ENCODE measurements at places on chromosomes 12 and 14.

GRCh38 chr12:75646329-75647210, 135.2 kb upstream of the KRR1 start:
- DNase-seq: no peak

GRCh38 chr14:36442824-36443241, 77.2 kb downstream of the NKX2-1 start:
- DNase-seq: no peak

DNA sequence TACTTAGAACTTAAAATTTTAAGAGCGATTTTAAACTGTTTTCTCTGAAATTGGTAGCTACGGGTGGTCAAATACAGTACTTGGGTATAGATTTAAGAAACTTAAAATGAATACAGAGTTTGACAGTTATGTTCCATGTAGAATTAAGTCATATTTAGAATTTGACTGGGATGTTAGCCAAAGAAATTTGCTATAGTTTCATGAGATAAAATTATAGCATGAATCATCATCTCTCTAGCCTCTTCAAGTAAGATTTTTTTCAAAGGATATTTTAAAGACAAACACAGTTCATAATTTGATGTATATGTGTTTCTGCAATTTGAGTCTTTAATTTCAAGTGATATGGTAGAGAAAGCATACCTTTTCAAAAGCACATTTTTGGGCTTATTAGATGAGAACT, 41.0 kb downstream of the ZCRB1 start:
- no peak for DNase-seq

DNA sequence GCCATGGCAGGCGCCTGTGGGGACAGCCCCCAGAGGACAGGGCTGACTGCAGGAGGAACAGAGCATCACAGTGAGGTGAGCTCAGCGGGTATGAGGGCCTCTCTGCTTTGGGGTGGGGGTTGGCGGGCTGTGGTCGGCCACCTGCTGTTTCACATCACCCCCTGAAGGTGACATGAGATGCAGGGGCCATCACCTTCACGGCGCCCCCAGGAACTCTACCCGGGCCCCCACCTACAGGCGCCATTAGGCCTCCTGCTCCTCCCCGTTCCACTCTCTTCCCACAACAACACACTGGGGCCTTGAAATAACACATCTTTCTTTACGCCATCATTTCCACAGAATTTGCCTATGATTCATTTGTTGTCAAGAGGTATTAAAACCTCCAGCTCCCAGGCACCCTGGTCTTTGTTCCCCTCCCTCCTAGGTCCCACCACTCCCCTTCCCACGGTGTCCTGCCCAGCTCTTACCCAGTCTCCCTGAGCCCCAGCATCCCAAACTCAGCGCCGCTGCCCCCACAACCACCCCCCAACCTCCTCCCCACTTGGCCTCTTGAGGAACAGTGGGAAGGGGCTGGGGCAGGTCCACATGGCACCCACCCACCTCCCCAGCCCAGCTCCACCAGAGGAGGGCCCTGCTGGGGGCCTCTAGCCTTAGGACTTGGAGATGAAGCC, 12.7 kb upstream of the HDAC7 start:
- peak; percentile 33 for DNase-seq

GRCh38 chr14:52922656-52923055, 28.2 kb downstream of the FERMT2 start:
- DNase-seq: no peak

Data from NAMALWA (cell line).